ENCODE measurements at places on chromosomes 1 and 21.

- peaks cover 3% of the 10 kb centered on the region for H3K4me1 ChIP-seq
- H3K27ac ChIP-seq: no peak overlapping the region
- DNase-seq: no peak
- no peaks in the 10 kb centered on the region for H3K36me3 ChIP-seq
- no peak overlapping the region for H3K4me3 ChIP-seq
These were observed 6.0 kb upstream of the SH2D2A start for GRCh38 chr1:156822680-156823079.

DNA sequence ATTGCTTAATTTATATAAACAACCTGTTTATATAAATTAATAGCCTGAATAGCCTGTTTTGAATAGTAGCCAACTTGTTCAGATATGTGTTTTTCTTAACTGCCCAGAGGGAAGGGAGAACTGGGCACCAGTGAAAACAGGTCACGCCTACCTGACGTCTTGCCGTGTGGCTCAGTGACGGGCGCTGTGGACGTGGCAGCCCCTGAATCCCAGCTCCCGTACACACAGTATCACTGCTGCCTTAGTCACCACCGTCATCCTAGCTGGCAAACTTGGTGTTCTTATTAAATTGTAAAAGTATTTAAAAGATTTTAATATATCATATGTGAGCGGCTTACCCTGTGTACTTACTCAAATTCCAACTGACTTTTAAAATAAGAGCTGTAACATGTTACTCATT, 35.4 kb upstream of the TRAPPC10 start:
- DNase-seq: no peak
- peaks cover 5% of the 10 kb centered on the region for H3K4me1 ChIP-seq
- no peak overlapping the region for H3K4me3 ChIP-seq
- H3K36me3 ChIP-seq: peaks cover 37% of the 10 kb centered on the region
- no peaks in the 10 kb centered on the region for H3K27me3 ChIP-seq

GRCh38 chr1:82901561-82901960, 1097.4 kb downstream of the TTLL7 start:
- no peak overlapping the region for H3K4me3 ChIP-seq
- no peaks in the 10 kb centered on the region for H3K36me3 ChIP-seq
- H3K4me1 ChIP-seq: no peaks in the 10 kb centered on the region

- H3K27ac ChIP-seq: no peak overlapping the region
- DNase-seq: peak; percentile 38
- peaks cover 90% of the 10 kb centered on the region for H3K27me3 ChIP-seq
- H3K4me1 ChIP-seq: peaks cover 61% of the 10 kb centered on the region
These were observed 4.4 kb upstream of the BARHL2 start for GRCh38 chr1:90721210-90722194.

- no peaks in the 10 kb centered on the region for H3K4me1 ChIP-seq
- no peaks in the 10 kb centered on the region for H3K36me3 ChIP-seq
- H3K4me3 ChIP-seq: no peak overlapping the region
- no peaks in the 10 kb centered on the region for H3K27me3 ChIP-seq
These were observed 12.2 kb downstream of the PSRC1 start for GRCh38 chr1:109270623-109271317.

DNA sequence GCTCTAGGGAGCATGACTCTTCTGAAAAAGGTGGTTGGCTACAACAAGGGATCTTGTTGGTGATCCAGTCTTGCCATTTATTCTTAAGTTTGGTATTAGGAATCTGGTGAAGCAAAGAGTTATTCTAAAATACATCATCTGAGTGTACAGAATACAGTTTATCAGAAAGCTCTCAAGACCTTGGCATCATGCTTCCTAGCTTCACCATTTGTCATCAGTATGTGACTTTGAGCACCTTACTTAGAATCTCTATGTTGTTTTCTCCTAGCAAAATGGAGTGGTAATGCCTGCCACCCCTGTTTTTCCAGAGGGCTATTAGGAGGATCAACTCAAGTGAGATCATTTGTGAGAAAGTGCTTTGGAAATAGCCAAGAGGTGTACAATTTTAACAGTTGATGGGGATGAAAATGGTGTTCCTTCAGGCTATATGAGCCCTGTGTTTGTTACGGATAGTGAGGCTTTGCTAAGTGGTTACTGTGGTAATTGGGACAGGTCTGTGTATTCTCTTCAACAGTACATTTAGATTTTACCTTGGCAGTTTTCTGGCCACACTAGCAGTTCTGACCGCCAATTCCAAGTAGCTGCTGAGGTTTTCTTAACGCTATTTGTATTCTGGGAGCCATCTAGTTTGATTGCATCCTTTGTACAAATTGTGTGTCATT, 120.5 kb downstream of the DISP1 start:
- H3K4me1 ChIP-seq: no peaks in the 10 kb centered on the region
- DNase-seq: no peak

- peak; percentile 38 for DNase-seq
- peak overlapping the region; percentile 90 for H3K27ac ChIP-seq
- no peaks in the 10 kb centered on the region for H3K27me3 ChIP-seq
These were observed 546 bp downstream of the KIF21B start for GRCh38 chr1:201022820-201023516.

DNA sequence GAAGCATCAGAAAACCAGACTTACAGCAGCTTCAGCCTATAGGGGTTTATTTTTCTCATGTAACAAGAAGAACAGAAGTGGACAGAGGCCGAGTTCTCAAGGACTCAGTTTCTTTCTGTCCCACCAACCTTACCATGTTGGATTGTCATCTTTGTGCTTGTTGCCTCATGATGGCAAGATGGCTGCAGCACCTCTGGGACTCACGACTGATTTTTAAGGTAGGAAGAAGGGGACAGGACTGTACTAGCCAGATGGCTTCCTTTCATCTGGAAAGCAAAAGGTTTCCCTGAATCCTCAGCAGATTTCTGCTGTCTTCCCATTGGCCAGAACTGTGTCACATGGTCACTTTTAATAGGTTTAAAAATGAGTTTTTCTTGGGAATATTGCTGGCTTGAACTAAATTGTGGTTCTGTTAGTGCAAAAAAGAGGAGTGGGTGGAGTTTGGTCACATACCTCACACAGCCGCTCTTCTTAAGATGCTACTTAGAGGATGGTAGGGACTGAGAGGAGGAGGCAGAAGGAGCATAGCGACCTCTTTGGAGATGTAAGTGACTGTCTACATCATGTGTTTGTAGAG, 48.1 kb upstream of the ENAH start:
- no peak for DNase-seq
- H3K27ac ChIP-seq: no peak overlapping the region
- H3K27me3 ChIP-seq: no peaks in the 10 kb centered on the region
- no peaks in the 10 kb centered on the region for H3K4me1 ChIP-seq

DNA sequence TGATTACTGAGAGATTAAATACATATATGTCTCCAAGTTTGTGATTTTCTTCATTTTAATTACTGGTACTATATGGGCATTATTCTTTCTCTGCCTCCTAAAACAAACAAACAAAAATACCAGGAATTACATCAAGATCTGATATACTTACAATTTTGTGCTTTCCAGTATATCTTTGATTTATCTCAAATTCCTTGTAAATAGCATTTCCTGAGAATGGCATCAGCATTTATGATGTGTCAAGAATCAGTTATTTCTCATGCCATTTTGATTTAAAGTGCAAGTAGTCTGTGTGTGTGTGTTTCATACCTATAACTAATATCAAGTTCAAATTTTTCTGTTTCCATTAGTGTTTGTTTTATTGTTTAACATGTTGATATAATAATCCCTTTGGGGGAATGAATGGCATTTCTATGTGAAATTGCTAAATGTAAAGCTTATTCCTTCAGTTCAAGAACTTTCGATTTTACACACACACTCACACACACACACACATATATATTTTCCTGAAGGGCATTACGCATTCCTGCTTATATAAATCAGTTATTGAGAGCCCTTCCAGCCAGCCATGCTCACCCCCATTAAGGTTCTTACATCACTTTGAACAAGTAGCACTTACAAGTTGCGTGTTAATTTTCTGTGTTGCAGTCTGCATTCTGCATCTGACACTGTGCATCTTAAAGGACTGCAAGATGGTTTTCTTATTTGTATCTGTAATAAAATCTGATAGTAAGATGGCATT, 102.7 kb downstream of the NEK7 start:
- no peak for DNase-seq
- H3K36me3 ChIP-seq: peaks cover 13% of the 10 kb centered on the region

GRCh38 chr1:7248549-7249199, 463.4 kb downstream of the CAMTA1 start:
- H3K4me3 ChIP-seq: no peak overlapping the region
- no peak for DNase-seq
- no peaks in the 10 kb centered on the region for H3K36me3 ChIP-seq
- peaks cover 2% of the 10 kb centered on the region for H3K27me3 ChIP-seq
- H3K4me1 ChIP-seq: no peaks in the 10 kb centered on the region

DNA sequence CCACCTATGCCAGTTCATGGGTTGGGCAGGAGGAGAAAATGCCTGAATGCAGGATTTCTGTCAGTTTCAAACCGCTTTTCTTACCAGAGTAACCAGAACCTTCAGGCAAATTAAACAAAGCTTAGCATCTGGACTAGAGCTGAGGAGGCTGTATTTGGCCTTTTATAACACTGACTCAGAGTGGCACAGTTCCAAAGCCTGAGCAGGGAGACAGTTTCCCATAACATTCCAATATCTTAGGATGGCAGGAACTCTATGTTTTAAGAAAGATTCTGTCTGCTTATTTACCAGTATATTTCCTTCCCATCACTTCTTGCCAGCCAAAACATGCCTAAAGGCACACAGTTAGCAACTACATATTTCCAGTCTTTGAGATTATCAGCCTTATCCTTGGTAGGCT, 46.8 kb downstream of the UBR4 start:
- peaks cover 100% of the 10 kb centered on the region for H3K36me3 ChIP-seq
- DNase-seq: no peak
- no peaks in the 10 kb centered on the region for H3K27me3 ChIP-seq
- H3K27ac ChIP-seq: no peak overlapping the region
- no peaks in the 10 kb centered on the region for H3K4me1 ChIP-seq

GRCh38 chr1:54378157-54378873, 27.9 kb downstream of the SSBP3 start:
- peaks cover 73% of the 10 kb centered on the region for H3K4me1 ChIP-seq
- H3K36me3 ChIP-seq: peaks cover 23% of the 10 kb centered on the region
- no peaks in the 10 kb centered on the region for H3K27me3 ChIP-seq
- H3K4me3 ChIP-seq: no peak overlapping the region

GRCh38 chr1:169915150-169915549, 21.5 kb upstream of the SCYL3 start:
- no peaks in the 10 kb centered on the region for H3K27me3 ChIP-seq
- no peak overlapping the region for H3K4me3 ChIP-seq
- no peak overlapping the region for H3K27ac ChIP-seq
- H3K4me1 ChIP-seq: no peaks in the 10 kb centered on the region
- no peak for DNase-seq

DNA sequence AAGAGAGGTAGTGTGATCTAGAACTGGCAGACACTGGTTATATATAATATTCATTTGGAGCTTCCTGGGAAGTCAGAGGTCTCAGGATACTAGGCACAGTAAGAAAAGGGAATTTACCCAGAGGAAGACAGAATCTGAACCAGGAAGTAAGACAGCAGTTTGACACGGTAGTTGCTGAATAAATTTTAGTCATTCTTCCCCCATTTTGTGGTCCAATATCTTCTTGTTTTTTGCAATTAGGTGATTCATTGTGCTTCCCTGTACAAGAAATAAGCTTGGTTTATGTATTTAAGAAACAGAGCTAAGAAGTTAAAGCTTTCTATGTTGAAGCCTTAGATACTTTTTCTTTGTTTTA, 1.3 kb downstream of the TMEM167B start:
- H3K4me3 ChIP-seq: peak overlapping the region; percentile 98
- no peaks in the 10 kb centered on the region for H3K27me3 ChIP-seq
- no peak for DNase-seq
- H3K4me1 ChIP-seq: peaks cover 27% of the 10 kb centered on the region
- H3K27ac ChIP-seq: peak overlapping the region; percentile 98

- no peak overlapping the region for H3K27ac ChIP-seq
- no peaks in the 10 kb centered on the region for H3K27me3 ChIP-seq
- peaks cover 3% of the 10 kb centered on the region for H3K36me3 ChIP-seq
- no peak for DNase-seq
- H3K4me1 ChIP-seq: peaks cover 13% of the 10 kb centered on the region
- no peak overlapping the region for H3K4me3 ChIP-seq
These were observed 23.2 kb downstream of the SLC27A3 start for GRCh38 chr1:153798468-153798780.

DNA sequence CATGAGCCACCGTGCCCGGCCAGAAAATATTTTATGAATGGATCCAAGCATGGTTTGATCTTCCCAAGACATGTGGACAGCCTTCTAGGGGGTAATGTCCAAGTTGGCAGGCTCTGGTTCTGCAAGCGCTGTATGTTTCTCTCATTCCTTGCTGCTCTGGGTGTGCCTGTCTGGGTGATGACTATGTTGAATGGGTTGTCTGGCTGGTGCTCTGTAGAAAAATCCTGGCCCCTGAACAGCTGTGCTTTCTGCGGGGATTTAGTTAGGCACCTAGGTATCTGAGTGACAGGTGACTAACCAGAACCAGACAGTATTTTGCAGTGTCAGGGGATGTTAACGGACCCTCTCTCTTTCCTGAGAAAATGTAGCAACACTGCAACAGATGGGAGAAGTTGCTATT, 14.1 kb downstream of the HUNK start:
- DNase-seq: no peak
- no peak overlapping the region for H3K4me3 ChIP-seq
- H3K27ac ChIP-seq: no peak overlapping the region
- no peaks in the 10 kb centered on the region for H3K4me1 ChIP-seq
- H3K27me3 ChIP-seq: peaks cover 4% of the 10 kb centered on the region

- H3K4me1 ChIP-seq: no peaks in the 10 kb centered on the region
- no peak overlapping the region for H3K27ac ChIP-seq
- DNase-seq: no peak
- H3K4me3 ChIP-seq: no peak overlapping the region
These were observed 357.0 kb downstream of the GPATCH2 start for GRCh38 chr1:217273866-217274265.

DNA sequence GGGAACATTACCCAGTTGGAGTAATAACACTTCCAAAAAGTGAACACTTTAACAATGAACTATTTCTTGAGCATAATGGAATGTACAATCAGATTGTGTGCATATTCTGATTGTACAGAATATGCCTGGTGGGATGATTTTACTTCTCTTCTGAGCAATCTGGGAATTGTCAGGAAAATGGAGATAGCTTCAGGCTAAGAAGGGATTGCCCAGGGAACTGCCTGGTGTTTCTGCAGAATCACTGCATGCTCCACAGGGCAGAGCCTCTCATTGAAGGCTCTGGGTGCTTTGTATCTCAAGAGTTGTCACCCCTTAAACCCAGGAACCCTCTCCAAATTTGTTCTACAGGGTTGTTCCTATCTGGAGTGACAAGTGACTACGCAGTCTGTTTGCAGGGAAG, 51.2 kb downstream of the UTP25 start:
- no peak for DNase-seq
- no peak overlapping the region for H3K4me3 ChIP-seq
- H3K4me1 ChIP-seq: no peaks in the 10 kb centered on the region

DNA sequence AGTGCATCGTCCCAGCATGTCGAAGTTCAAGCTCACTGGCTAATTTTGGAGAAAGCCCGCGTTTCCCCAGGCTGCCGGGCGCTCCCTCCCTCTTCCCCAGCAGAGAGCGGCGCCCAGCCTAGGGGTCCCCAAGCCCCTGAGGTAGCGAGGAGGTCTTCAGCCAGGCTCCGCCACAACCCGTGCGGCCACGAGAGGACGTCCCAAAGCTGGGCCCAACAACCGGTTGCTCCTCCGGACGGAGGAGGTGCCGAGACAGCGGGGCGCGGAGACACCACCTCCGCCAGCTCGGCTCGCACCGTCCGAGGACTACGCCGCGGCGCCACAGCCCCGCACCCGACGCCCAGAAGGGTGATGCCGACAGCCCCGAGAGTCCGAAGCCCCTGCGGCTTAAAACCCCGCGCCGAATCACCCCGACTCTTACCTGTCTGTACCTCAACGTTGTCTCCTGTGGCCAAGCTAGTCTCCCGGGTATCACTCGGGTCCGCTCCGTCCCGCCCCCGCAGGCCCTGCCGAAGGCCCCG, at the start of gene DENND2C:
Gene DENND2C, minus strand, starts transcription at position 488 of the 521 bp plus-strand sequence. CDS start 44,065 bp downstream, outside the sequence.
- peaks cover 6% of the 10 kb centered on the region for H3K27me3 ChIP-seq
- DNase-seq: no peak
- H3K4me1 ChIP-seq: peaks cover 14% of the 10 kb centered on the region
- H3K4me3 ChIP-seq: peak within 1 kb of the TSS; percentile 81
- H3K36me3 ChIP-seq: no peaks in the 10 kb centered on the region

Measured in CD4-positive, alpha-beta T cell (primary cell).